ENCODE measurements at places on chromosomes 12 and 14.

- no peak for DNase-seq
Observed at GRCh38 chr12:113370923-113371682, 12.7 kb downstream of the PLBD2 start.

GRCh38 chr14:91356181-91356763, 61.3 kb downstream of the CCDC88C start:
- DNase-seq = no peak

- no peak for DNase-seq
Observed at GRCh38 chr12:79944565-79944964, 9.7 kb upstream of the PPP1R12A start.

DNA sequence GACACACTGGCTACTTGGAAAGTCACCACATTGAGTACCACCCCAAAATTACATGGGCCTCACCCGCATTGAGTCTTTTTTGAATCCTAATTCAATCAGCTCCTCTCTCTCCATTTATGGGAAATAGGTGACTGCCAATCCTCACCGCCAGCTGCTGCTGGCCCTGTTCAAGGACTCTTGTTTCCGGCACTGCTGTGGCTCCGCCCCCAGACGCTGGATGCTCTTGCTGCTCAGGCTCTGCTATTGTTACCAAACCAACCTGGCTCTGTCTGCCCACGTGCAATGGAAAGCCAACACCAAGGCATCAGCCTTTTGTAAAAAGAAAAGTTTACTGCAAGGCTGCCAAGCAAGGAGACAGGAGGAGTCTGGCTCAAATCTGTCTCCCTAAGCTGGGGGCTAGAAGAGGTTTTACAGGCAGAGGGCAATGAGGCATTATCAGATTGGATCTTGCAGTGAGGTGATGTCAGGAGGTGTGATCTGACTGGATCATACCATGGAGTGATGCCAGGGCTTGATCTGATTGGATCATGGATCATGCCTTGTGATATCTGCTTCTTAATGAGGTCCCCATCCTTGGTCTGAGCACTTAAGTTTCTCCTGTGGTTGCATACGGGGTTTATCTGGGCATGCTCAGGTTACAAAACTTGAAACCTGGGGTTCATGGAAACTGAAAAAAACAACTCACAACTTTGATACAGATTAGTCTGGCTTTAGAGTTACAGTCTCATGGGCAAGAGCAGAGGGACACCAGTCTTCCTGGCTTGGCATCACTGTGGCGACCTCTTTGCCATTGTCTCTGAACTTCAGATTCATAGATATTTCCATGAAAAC, 117.1 kb upstream of the SLC35F4 start:
- no peak for DNase-seq

GRCh38 chr14:85187521-85187920, 342.4 kb upstream of the FLRT2 start:
- no peak for DNase-seq

- DNase-seq = no peak
Observed at GRCh38 chr14:70771781-70772212, 37.5 kb downstream of the MAP3K9 start.

GRCh38 chr12:76860256-76860655, 18.6 kb downstream of the CSRP2 start:
- DNase-seq = no peak

DNA sequence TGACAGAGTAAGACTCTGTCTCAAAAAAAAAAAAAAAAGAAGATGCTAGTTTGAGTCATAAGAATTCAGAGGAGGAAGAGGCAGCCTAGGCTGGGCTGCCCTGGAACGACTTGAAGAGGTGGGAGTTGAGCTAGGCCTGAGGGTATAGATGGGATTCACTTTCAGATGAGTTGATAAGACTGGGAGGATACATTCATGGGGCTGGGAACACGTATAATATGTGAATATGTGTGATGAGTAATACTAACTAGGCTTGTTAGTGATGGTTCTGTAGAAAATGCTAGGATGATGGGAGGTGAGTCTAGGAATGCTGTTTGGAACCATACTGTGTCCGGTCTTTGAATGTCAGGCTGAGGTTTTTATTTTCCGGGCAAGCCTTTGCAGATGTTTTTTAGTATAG, 9.0 kb downstream of the PLEKHA5 start:
- no peak for DNase-seq

DNA sequence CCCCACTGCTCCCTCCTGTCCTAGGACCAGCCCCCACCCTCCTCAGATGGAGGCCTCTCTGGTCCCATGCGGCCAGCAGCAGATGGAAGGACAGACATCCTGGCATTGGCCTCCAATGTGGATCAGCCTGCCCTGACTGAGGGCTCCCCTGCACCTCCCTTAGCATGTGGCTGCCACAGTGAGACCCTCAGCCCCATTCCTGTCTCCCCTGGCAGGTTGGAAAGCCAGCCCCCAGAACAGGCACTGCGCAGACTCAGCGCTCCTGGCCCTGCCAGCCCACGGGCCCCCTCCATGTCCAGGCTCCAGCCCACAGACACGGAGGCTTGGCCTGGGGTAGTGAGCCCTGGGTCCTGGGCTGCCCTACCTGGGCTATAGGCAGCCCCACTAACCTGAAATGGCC, 47.2 kb upstream of the DIO3 start:
- no peak for DNase-seq

DNA sequence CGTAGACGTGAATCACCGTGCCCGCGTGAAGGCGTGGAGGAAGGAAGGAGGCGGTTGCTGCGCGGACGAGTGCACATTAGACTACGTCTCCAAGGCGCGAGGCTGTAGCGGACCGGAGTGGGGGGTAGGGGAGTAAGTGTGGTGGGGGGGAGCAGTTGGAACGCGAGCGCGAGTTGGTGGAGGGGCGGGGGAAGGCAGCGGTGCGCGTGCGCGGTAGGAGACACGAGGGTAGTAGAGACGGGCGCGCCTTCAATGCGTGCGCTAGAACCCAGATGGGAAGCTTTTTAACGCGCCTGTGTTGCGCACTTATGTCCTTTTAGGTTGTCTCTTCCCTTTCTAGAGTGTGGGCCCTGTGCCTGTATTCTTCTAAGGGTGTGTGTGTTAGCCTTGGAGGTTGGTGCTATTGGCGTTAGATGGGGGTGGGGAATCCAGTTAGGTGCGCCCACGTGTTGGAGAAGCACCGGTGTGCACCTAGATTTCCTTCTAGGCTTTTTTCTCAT, 604 bp downstream of the EIF4B start:
- peak; percentile 42 for DNase-seq

- DNase-seq = no peak
Observed at GRCh38 chr14:73752297-73752992, 38.3 kb upstream of the PNMA1 start.

DNA sequence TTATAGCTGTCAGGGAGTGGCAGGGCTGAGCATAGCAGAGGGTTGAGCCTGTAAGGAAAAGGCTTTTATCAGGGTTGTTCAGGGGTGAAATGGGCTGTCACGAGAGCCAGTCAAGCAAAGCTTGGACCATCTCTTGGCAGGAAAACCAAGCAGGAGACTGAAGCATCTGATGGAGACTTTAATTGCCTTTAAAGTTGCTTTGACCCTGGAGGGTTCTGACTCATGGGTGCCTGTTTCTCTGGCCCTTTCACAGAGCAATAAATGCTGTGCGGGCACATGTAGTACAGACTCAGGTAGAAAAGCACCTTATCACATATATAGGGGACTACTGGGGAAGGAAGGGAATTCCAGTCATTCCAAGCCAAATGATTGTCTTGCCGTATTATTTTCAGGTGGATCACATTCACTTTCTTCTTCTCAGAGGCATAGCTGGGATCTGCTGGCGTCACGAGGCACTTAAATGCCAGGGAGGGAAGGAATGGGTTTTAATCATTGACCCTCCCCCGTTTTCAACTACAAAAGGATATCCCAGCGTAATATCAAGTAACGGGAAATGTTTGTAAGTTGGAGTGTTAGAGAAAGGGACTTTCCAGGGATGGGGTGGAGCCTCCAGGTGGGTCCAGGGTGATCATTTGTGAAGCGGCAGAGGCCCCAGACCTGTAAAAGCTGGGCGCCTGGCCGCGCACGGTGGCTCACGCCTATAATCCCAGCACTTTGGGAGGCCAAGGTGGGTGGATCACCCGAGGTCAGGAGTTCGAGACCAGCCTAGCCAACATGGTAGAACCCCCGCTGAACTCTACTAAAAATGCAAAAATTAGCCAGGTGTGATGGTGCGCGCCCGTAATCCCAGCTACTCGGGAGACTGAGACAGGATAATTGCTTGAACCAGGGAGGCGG, 34.9 kb downstream of the PLEKHD1 start:
- no peak for DNase-seq

GRCh38 chr14:52067873-52068614, 815 bp downstream of the NID2 start:
- no peak for DNase-seq

- no peak for DNase-seq
Observed at GRCh38 chr14:71451501-71451900, 480.7 kb upstream of the RGS6 start.

DNA sequence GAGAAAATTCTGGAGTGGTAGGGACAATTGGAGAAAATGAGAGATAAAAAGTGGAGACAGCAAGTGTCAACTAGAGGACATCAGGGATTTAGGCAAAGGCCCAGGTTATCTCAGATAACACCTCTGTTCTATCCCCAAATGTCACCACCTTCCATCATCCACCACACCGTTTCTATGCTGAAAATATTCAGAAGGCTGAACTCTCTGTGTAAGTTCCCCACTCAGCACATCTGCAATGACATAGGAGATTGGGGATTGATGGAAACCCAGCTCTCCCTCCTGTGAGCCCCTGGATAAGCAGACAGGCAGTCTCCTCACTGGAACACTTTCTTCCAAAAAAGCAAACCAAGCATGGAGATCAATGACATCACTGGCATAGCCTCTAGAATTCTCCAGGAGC, 5.6 kb upstream of the OR10P1 start:
- no peak for DNase-seq

DNA sequence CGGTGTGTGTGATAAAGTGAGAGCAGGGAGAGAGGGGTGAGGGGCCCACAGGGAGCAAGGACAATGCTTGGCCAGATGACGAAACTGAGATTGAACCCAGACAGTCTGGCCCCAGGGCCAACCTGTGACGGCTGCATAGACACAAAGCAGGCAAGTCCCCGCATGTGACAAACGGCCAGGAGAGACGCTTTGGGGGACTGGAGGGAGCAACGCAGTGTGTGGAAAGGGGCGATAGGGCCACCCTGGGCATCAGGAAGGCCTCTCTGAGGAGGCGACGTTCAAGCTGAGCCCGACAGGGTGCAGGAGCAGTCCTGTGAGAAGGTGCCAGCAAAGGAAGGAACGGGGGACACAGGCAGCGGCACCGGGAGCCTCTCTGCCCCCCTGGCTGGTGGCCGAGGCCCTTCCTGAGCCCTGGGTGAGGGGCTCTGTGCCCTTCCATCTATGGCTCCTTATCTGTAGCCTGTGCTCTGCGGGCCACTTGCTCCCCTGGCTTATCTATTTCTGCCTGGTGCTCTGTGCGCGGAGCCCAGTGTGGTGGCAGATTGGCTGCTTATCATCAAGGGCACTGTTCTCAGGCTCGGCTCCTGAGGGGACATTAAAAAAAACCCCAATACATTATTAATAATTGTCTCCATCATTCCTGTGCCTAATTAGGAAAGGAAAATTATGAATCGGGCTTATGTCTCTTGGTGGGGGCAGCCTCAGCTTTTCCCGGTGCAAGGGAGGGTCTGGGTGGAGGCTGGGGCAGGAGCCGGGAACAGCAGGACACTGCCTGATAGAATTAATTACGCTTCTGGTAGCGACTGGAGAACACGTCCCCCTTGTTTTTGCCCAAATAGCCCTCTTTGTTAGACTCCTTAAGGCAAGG, 39.8 kb downstream of the PRIMA1 start:
- no peak for DNase-seq

- no peak for DNase-seq
Observed at GRCh38 chr12:123478762-123479161, 20.8 kb downstream of the SNRNP35 start.

- no peak for DNase-seq
Observed at GRCh38 chr12:1885599-1886245, 32.7 kb downstream of the CACNA2D4 start.

DNA sequence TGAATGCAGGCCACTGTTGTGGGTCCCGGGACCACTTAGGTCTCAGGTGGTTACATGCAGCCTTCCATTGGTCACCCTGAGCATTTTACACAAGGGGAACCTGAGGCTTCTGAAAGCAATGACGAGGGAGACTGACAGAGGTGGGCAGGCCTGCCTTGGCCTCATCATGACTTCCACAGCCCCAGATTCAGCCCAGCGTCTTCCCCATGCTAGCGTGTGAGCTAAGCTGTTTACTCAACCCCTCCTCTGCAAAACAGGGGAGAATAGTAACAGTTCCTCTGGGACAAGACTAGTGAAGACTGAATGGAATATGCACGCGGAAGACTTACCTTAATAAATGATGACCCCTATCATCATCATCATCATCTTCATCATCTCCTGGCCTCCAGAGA, 46.8 kb downstream of the VWF start:
- no peak for DNase-seq

DNA sequence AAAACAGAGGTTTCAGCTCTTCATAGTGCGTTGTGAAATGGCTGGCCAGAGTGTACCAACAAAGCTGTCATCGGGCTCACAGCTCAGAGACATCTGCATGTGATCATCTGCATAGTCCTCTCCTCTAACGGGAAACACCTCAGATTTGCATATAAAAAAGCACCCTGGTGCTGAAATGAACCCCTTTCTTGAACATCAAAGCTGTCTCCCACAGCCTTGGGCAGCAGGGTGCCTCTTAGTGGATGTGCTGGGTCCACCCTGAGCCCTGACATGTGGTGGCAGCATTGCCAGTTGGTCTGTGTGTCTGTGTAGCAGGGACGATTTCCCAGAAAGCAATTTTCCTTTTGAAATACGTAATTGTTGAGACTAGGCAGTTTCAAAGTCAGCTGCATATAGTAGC, 14.3 kb upstream of the PAPLN start:
- no peak for DNase-seq

- DNase-seq = no peak
Observed at GRCh38 chr12:45213107-45213506, 2.8 kb upstream of the ANO6 start.

- no peak for DNase-seq
Observed at GRCh38 chr12:45959728-45960127, 30.6 kb downstream of the SCAF11 start.

- DNase-seq = no peak
Observed at GRCh38 chr12:127308148-127308547, 958.8 kb upstream of the TMEM132C start.

Data from stimulated activated CD4-positive, alpha-beta T cell treated with anti-CD3 and anti-CD28 coated beads, Interleukin-1b, Interleukin-23, amount 100 ng/mL, for 1 hour (primary cell).